Skin of body (tissue), 3 donors: ENCODE measurements at places on chromosomes 7 and 10. TPM values are rescaled to one million over a fixed set of nuclear protein-coding genes. Genes with fewer than 3 reads are reported as not detected.
A peak's percentile ranks its signal among the peaks of the same experiment; 100 is the strongest.

DNA sequence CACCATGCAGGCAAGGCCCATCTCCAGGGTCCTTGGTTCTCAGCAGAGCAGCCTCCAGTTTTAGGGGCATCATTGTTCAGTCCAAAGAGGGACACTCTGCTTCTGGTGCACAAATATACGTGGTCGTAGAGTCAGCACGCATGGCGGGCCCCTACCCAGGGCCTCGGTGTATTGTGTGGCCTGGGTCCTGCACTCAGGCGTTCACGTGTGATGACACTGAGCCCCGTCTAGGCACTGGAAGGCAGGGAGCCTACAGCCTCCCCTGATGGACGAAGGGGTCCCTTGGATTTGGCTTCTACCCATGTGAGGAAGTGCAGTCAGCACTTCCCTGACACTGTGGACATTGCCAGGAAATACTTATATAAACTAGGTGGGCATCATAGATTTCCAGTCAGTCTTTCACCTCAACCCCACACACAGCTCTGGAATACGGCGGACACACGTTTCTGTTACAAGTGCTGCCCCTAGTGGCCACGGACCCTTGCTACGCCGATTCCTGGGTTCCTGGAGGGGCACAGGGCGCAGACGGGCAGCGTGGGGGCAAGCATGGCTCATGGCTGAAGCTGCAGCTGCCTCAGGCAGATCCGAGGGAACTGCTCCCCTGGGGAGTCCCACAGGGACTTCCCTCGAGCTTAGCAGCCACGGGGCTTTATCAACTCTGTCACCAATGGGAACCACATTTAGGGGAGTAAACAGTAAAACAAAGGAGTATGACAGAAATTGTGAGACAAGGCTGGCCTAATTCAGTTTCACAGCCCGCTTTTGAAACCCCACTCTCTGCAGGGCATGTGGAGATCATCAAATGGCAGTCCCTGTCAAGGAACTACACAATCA lies 25.4 kb downstream of the AIFM2 start:
- DNase-seq = no peak

DNA sequence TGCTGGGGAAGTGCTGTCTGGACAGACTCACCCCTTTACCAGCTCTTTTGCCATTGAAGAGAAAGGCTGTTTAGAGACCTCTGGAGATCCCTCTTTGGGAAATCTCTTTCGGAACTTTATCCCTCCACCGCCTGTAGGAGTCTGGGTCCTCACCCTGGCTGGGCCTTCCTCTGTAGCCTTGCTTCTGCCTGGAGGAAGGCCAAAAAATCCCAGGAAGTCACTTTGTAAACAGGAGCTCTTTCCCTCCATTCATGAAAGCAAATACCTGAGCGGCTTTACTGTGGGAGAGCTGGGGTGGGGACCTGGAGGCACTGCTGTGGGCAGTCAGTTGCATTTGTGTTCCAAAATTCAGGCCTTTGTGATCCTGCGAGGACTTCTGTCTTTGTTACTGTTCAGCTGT lies 126.2 kb downstream of the KLF6 start:
- DNase-seq = no peak

- DNase-seq = peak; percentile 48
These were observed 405.5 kb upstream of the CELF2 start for GRCh38 chr10:10612151-10612550.

GRCh38 chr10:95394161-95394880 lies 103.5 kb upstream of the PDLIM1 start:
- no peak for DNase-seq

- no peak for DNase-seq
These were observed 54.9 kb upstream of the TMEM273 start for GRCh38 chr10:49243139-49243538.

DNA sequence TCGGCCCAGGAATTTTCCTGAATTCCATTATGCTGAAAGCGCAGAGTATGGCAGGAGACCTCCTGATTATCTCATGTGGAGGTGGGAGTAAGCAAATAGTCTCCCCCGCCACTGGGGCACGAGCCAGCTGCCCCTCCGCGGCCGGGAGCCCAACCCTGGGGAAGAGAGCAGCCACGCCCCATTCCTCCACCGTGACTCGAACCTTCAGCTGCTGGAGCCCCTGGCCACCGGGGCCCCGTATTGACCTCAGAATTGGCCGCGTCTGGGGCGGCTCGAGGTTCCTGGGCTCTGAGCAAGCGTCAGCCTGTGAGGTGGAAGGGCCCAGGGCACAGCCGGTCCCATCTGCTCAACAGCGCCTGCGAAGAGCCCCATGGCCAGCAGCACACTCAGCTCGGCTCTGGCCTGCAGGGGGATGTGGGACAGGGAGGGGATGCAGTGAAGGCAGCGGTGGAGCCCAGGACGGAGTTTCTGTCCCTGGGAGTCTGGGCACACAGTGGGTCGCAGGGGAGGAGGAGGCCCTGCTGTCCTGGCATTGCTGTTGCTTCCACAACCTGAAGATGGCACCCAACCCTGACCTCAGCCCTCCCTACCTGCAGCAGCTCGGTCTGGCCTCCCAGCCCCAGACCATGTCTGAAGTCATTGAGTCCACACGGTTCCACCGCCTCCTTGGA lies 97.8 kb downstream of the CHST15 start:
- no peak for DNase-seq

- no peak for DNase-seq
These were observed 193.9 kb upstream of the PPP2R2D start for GRCh38 chr10:131706952-131707351.

- no peak for DNase-seq
These were observed 48.8 kb downstream of the VIM start for GRCh38 chr10:17276756-17277424.

GRCh38 chr10:17001961-17002749 lies 127.5 kb downstream of the CUBN start:
- DNase-seq = peak; percentile 95

- DNase-seq = no peak
These were observed 127.9 kb upstream of the SLC13A1 start for GRCh38 chr7:123327661-123328060.

DNA sequence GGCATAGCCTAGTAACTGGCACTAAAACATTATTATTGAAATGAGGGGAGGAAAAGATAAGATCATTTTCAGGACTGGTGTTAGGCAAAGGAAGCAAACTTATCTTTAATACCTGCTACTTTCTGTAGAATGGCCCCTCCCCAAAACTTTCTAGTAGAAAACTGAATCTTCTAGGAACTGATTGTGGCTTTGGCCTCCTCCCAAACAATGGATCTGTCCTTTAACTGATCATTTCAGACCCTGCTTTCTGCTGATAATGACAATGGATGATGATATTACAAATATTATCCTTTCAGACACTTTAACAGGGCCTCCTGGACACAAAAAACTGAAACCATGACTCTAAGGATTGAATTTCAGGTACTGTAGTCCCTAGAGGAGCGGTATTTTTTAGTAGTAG lies 55.1 kb downstream of the EZH2 start:
- DNase-seq = no peak

DNA sequence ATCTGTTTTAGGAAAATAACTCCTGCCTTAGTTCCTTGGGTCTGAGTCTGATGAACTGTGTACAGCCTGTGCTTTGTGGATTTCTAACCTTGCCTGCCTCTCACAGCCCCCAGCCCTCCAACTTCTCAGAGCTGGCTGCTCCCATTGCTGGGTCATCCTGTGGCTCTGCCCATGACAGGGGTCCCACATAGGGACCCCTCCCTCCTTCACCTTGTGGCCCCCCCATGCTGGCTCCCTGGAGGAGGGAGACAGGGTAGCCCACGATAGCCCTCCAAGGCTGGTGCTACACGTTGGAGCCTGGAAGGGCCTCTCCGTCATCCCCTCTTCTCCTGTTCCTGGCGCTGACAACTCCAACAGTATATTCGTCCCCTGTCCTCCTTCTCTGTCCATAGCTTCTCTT lies 2.8 kb upstream of the DENND2A start:
- no peak for DNase-seq

GRCh38 chr10:115773832-115774231 lies 499.2 kb downstream of the GFRA1 start:
- no peak for DNase-seq

GRCh38 chr10:32923134-32923533 lies 34.9 kb downstream of the ITGB1 start:
- no peak for DNase-seq

- peak; percentile 62 for DNase-seq
These were observed 22.7 kb upstream of the AGFG2 start for GRCh38 chr7:100516135-100516812.

- no peak for DNase-seq
These were observed 37.4 kb downstream of the HSPA12A start for GRCh38 chr10:116704926-116705325.

DNA sequence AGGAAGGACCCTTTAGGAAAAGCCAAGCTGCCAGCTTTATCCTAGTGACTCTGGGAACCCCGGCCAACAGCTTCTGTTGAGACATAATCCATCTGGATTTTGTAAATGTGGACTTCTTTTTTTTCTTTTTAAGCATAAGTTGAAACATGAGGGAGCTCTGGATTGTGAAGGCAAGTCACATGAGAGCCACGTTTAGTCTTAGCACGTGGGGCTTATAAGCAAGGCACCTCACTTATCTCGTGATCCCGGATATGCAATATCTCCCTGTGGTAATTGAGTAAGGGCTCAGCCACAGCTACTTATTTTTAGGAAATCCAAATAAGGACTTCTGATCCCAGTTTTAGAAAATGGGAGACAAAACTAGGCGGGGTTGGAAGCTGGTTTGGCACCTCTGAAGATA lies 111.2 kb upstream of the PTN start:
- peak; percentile 54 for DNase-seq

DNA sequence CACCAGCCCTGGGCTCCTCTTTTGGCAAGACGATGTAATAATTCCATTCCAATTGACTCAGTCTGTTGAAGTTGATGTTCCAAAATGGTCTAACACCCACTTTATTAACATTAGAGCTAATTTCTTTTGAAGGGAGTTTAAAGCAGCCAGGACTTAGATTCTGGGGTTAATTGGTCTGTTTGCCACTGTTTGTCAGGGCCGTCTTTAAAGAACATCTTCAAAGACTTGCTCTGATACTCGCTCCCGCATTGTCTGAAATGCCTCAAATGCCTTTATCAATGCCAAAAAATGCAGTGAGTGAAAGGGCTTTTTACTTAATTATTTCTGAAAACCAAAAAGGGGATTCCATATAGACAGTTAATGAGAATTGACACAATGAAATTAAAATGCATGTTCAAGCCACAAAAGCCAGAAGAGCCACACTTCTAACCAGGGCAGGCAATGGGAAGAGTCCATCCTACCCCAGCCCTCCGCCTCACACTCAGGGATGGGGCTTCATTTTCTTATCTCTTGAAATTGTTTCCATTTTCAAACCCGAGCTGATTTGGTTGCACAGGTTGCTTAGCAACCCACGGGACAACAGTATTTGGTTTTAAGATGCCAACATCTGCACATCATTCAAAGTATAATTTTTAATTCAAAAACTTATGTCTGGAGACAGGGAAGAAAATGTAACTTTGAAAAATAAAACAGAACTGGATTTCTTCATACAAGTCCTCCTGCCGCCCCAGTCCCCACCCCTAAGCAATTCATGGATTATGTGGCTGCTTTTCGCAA lies 163.0 kb downstream of the FGFR2 start:
- no peak for DNase-seq

GRCh38 chr10:113080061-113080924 lies 130.2 kb downstream of the TCF7L2 start:
- DNase-seq = no peak

DNA sequence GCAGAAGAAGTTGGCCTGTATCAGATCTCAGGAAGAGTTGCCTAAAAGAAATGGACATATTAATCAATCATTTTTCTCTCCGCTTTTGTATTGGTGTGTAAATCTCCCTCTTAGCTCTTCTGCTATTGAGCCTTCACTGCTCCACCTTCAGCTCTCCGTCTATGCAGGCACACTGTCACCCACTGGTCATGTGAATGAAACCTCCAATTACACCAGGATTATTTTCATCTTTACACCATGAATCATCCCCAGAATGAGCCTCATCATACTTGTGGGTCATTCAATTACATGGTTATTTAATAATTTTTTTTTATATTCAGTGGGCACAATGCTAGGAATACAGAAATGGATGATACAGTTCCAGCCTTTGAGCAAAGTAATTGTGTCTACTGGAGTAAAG lies 92.6 kb downstream of the LRRC4 start:
- DNase-seq = no peak

The AGR3 gene
- not detected for total RNA-seq

The MOGAT3 gene
- total RNA-seq = not detected

The DHX32 gene
- total RNA-seq = 25.0 TPM

The DAGLB gene
- 12.6 TPM for total RNA-seq

The FAM13C gene
- 16.8 TPM for total RNA-seq

The TET1 gene
- 23.6 TPM for total RNA-seq

The COL1A2 gene
- 8,355 TPM for total RNA-seq

The ANXA8 gene
- total RNA-seq = 4.6 TPM

The CPEB3 gene
- 2.6 TPM for total RNA-seq
